ENCODE measurements at places on chromosomes 5 and 9.

DNA sequence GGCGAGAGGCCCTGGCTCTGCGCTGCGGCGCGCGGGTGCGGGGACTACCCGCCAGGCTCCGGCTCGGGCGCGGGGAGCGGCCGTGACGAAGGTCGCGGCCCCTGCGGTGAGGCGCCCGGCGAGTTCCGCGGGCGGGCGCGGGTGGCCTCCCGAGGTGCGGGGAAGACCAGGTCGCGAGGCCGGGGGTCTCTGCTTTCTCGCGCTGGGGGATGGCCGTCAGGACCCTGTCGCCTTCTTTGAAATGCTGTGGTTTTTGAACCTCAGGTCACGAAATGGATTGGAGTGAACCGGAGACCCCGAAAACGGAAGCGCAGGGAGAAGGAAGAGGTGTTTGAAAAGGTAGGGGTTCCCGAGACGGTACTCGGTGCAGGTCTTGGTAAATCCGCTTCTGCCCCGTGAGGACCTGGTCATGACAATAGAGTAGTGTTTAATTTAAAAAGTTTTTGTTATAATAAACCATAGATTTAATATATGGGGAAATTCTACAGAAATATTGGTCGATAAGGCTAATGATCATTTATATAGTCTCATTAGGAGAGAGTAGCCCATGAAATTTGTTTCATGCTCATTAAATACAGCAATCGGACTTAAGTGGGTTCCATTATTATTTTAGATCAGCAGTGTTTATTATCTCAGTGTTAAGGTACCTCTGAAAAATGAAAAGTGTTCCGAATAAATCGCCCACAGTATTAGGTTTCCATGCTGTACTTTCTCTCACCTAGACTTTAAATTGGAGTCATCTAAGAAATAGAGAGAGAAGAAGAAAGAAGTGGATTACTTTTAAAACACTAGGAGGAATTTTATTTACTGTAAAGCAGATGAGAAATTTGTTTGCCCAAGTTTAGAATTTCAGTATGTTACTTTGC, 279.0 kb downstream of the AOPEP start:
- no peak for DNase-seq

GRCh38 chr5:14040542-14040941, 96.1 kb upstream of the DNAH5 start:
- no peak for DNase-seq

- DNase-seq: peak; percentile 59
Measured at GRCh38 chr5:164358531-164359259, 853.3 kb downstream of the MAT2B start.

- DNase-seq: no peak
Measured at GRCh38 chr5:67248703-67249589, 52.3 kb upstream of the CD180 start.
